Nephron progenitor cell (in vitro differentiated cells): ENCODE measurements at places on chromosomes 5 and 9.

GRCh38 chr9:136409557-136410455 lies 608 bp downstream of the ENTR1 start:
- peak; percentile 36 for DNase-seq

- DNase-seq = peak; percentile 96
Measured at GRCh38 chr9:128066713-128067644, at the start of gene NAIF1. TSS of gene NAIF1 (minus strand) at chr9:128067320. CDS start at chr9:128067101, 219 bp downstream.

DNA sequence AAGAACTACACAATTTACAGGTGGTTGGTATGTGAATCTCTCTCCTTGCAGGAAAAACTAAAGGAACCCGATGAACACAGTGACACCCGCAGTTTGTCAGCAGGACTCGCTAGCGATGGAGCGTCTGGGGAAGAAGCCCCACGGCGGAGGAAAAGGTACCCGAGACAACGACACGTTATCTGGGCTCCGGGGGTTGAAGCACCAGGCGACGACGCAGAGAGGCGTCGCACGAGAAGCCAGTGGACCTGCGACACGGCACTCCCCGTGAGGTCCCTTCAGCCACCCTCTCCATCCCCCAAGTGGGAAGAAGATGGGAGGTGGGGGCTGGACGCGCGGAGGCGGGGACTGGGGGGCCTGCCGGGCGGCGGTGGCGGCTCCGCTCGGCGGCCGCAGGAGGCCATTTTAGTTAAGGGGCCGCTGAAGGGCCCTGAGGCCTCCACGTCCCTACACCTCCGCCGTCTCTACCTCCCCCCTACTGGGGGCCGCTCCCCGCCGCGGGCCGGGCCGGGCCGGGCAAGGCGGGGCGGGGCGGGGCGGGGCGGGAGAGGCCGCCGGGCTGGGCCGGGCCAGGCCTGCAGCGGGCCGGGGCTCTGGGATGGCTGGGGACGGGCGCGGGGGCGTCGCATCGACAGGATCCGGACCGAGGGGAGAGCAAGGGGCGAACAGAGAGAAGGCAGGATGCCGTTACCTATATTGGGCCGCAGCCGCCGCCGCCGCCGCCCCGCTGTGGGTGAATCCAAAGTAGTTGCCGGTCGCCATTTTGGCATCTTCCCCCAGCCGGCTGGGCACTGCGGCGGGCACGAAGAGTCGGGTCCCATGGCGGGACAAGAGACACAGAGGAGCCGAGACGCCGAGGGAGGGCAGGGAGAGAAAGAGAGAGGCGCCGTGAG lies 754 bp downstream of the ZFR start:
- peak; percentile 59 for DNase-seq

GRCh38 chr5:161391016-161391415 lies 155.5 kb downstream of the GABRB2 start:
- no peak for DNase-seq

DNA sequence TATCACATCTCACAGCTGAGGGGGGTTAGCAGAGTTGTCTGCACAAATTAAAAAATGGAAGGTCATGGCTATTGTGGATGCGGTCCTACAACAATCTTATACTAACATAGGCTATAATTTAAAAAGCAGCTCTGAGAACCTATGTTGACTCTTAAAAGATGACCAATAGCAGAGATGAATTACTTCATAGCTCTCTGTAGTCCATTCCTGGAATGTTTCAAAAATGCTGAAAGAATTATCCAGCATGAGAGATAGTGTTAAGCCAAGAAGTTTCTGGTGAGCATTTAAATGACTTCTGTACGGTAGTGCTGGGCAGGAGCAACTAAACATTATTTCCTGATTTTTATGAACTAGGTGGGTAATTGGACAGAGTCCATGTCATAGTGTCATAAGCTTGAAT lies 218.2 kb upstream of the NUDT12 start:
- DNase-seq = no peak

GRCh38 chr9:8088477-8088876 lies 288.9 kb upstream of the DMAC1 start:
- DNase-seq = no peak

DNA sequence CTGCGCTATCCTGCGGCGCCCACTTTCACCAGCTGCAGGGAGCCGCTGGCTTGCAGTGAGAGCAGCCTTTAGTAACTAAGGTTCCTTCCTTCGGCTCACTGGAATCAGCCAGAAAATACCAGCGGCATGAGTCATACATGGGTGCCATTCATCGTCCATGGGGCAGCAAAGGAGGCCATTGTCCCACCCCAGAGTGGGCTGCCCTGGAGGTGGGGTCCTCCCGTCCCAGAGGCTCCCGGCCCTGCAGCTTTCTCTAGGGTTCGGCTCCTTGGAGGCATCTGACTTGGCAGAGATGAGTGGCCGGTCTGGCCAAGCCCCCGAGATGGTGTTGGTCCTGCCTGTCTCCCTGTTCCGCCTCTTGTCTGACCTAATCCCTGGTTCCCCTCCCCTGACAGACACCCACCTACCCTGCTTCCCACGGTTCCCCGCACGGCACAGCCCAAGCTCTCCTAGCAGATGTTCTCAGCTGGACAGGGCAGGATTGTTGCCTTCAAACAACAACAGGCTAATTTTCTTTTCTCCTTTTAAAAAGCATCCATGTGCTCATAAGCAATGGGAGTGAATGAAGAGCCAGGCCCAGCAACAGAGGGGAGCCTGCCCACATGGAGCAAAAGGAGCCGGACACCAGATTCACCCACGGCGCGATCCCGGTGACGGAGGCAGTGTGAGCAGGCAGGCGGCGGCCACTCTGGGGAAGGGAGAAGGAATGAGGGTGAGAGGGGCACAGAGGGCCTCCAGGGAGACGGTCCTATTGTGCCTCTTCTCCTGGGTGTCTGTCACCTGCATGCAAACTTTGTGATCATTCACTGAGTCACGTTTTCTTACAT lies 97.0 kb upstream of the COL5A1 start:
- no peak for DNase-seq

DNA sequence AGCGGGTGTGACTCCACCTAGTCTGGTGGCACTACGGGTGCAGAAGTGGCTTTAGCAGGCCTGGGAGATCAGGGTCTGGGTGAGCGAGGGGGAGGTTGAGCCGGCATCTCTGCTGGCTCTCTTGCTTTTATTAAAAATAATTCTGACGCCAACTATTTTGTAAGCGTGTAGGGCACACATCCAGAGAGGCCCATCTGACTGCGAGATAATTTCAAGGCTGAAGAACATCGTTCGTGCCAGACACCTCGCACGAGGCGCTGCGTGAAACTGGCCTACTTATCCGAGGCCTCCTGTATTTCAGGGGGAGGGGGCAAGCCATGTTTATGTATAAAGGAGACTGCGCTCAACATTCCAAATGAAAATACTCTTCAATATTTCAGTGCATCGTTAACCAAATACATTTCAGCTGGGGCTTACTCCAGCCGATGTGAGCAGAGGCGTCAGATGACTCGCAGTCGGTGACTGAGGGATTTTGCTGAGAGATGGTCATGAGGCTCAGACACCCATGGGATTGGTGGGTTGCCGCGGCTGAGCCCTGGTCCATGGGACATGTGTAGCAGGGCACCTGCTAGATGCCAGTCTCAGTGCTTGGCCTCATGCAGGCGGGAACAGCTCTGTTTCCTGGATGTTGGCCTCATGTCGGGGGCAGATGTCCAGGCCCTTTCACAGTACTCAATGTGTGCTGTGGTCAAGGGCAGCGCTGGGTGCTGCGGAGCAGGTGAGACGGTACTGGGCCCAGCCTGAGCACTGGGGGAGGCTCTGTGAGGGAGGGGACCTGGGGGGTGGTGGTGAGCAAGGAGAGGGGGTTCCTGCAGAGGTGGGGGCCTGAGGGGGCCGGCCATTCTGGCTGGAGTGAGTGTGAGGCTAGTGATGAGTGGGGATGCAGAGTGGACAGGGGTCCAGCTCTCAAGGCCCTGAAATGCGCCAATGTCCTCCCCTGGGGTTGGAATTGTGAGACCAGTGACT lies 201.5 kb downstream of the DAB2IP start:
- DNase-seq = no peak

DNA sequence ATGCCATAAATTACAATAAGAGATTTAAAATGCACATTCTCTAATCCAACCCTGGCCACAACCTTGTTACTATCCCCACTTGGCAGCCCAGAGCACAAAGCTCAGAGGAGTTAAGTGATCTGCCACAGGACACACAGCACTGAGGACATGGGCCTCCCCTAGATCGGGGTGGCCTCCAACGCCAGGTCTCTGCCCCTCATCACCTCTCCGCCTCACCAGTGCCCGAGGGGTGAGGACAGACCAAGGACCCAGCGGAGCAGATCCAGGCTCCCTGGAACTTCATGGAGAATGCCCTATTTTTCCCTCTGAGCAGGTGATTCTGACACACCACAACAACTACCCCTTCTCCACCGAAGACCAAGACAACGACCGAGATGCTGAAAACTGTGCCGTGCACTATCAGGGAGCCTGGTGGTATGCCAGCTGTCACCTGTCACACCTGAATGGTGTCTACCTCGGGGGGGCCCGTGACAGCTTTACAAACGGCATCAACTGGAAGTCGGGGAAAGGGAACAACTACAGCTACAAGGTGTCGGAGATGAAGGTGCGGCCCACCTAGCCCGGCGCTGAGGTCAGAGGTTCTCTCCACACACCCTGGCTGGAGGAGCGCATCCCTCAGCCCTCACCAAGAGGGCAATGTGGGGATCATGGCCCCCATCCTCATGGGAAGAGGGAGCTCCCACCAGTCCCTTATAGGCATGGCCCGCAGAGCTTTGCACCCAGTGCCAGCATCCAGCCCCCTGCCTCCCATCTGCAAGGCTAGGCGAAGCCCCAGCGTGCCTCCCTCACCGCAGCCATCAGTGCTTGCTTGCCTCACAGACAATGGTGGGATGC lies 12.5 kb upstream of the FCN2 start:
- no peak for DNase-seq

DNA sequence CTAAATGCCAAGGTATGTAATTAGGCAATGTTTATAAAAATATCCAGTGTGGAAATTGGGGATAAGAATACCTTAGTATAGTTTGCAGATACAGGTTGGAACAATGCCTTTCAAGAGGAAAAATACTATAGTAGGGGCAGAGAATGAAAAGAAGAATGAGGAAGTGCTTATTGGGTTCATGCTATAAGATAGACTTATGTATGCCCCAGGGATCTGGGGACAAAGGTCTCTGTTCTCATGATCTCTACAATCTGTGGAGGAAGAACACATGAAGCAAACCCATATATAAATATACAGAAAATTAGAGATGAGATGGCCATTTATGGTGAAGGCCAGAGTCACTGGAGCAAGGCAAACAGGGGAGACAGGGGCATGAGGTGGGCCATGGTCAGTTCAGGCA lies 106.5 kb upstream of the DAB2 start:
- DNase-seq = no peak

DNA sequence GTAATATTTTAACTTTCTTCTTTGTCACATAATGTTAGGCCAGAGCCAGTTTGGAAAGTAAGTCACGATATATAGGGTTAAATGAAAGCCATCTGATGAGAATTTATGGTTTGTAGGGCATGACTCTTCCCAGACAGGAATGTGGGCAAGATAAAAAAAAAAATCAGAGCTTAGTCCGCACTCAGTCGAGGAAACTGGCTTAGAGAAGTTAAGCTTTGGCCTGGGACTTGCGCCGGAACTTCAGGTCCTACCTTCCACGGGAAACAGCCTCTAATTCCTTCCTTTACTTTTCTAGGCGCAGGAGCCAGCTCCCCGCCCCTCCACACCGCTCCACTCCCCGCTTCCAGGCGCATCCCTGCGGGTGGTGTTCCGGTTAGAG lies 475 bp downstream of the DDX31 start:
- no peak for DNase-seq
